ENCODE measurements at places on chromosomes 4 and X.

- DNase-seq = no peak
These were observed 42.1 kb downstream of the MAB21L2 start for GRCh38 chr4:150624055-150624454.

DNA sequence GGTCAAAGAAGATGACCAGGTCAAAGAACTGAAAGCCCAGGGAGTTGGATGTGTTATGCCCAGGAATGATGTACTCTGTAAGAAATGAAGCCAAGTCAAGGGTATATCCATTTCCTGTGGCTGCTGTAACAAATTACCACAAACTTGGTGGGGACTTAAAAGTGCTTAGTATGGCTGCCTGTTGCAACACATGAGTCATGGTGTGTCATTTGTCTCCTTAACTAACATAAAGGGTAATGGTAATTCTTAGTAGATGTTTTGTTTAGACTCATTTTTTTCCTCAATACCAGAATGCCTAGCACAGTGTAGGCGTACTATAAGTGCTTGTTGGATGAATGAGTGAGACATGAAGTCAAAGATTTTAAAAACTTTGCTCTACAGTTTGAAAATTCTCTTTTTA, 45.7 kb downstream of the SYTL5 start:
- no peak for DNase-seq

- DNase-seq = no peak
These were observed 267.8 kb upstream of the INTU start for GRCh38 chr4:127364911-127365310.

- DNase-seq = no peak
These were observed 20.4 kb downstream of the MSANTD1 start for GRCh38 chr4:3269105-3269927.

- DNase-seq = no peak
These were observed 59.1 kb downstream of the TEX13C start for GRCh38 chrX:125378770-125379169.

DNA sequence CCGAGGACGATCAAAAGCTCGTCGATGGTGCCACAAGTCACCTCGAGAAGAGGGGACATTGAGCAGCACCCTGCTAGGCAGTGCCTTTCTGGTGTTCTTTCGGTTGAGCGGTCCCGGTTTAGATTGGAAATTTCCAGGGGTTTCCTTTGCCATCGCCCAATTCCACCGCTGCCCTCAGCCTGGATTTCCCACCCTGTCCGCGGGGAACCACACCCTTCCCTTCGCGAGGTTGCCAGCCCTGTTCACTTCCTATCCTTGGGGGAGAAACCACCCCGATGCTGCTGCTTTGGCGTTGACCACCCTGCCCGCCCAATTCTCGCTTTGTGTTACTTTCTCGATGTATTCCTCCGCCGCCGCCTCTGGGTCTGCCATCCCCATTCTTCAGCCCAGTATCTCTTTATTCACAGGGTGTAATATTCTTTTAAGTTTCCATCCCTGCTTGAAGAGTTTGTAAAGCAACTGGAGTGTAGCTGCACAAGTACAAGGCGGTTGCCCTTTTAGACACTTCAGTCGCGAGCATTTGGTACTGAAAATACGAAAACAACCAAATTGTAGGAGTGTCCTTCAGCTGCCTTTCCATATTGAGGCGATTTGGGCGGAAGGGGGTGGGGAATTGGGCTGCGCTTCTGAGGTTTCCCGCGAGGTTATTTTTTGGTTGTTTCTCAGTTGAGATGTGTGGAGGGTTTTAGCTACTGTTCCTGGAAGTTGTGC, 1.1 kb downstream of the OGT start:
- no peak for DNase-seq

GRCh38 chr4:71201057-71201456, 137.8 kb upstream of the SLC4A4 start:
- DNase-seq = no peak

GRCh38 chr4:118760493-118760892, 75.3 kb downstream of the METTL14 start:
- DNase-seq = no peak

- DNase-seq = no peak
These were observed 317.1 kb downstream of the STK32B start for GRCh38 chr4:5368426-5368825.

DNA sequence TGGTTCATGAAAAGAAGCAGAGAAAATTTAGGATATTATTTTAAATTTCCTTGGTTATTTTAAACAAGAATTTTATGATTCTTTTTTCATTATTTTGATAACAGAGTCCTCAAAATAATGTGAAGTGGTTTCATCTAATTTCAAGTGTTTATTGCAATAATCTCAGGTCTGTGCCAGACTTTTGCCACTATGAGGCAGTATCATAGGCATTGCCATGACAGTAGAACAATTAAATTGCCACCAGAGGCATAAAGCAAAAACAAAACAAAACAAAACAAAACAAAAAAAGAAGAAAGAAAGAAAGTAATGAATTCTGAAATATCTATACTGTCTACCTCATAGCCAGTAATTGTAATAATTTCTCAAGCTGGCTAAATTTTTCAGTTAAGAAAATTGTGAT, 739.2 kb downstream of the KCTD8 start:
- DNase-seq = no peak

DNA sequence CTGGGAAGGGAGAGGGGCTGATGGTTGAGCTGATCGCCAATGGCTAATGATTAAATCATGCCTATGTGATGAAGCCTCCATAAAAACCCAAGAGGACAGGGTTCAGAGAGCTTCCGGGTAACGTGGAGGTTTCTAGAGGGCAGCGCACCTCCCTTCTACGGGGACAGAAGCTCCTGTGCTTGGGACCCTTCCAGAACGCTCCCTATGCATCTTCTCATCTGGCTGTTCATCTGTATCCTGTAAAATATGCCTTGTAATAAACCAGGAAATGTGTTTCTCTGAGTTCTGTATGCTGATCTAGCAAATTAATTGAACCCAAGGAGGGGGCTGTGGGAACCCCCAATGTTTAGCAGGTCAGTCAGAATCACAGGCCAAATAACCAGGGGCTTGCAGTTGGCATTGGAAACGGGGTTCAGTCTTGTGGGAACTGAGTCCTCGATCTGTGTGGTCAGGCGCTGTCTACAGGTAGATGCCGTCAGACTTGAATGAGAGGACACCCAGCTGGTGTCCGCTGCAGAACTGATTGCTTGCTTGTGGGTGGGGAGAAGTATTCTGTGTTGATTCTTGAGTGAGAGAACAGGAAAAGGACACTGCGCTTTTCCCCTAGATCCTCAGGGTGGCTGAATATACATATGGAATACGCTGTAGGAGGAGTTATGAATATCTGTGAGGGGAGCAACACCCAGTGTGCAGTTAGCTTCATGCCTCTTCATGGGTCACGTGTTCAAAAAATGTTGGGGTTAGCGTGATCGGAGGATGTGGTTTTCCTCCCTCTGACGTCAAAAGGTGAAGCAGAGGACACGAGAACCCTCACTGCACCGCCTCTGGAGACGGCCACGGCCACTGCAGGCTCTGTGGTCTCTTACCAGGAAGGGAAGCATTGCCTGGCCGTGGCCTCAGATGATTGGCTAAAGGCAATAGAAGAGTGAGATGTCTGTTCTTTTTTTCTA, 29.2 kb downstream of the HTT-AS start:
- peak; percentile 34 for DNase-seq

DNA sequence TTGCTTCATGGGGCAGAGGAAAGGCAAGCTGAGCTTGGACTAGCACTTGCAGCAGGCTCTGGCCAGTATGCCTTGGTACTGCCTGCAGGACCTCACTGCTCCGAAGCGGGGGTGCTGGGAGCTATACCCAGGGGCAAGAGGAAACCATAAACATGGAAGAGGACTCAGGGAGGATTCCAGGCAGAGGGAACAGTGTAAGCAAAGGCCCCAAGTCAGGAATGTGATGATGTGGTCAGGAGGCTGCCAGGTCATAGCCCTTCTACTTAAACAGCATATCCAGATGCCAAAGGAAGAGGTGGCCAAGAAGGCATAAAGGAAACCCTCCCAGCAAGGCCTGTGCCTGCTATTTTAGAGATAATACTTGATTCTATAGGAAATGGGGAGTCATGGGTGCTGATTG, 31.1 kb downstream of the RAB40AL start:
- DNase-seq = no peak

GRCh38 chrX:9730078-9730477, 35.6 kb downstream of the GPR143 start:
- no peak for DNase-seq

- no peak for DNase-seq
These were observed 74.4 kb upstream of the RBMX start for GRCh38 chrX:136954930-136955329.

DNA sequence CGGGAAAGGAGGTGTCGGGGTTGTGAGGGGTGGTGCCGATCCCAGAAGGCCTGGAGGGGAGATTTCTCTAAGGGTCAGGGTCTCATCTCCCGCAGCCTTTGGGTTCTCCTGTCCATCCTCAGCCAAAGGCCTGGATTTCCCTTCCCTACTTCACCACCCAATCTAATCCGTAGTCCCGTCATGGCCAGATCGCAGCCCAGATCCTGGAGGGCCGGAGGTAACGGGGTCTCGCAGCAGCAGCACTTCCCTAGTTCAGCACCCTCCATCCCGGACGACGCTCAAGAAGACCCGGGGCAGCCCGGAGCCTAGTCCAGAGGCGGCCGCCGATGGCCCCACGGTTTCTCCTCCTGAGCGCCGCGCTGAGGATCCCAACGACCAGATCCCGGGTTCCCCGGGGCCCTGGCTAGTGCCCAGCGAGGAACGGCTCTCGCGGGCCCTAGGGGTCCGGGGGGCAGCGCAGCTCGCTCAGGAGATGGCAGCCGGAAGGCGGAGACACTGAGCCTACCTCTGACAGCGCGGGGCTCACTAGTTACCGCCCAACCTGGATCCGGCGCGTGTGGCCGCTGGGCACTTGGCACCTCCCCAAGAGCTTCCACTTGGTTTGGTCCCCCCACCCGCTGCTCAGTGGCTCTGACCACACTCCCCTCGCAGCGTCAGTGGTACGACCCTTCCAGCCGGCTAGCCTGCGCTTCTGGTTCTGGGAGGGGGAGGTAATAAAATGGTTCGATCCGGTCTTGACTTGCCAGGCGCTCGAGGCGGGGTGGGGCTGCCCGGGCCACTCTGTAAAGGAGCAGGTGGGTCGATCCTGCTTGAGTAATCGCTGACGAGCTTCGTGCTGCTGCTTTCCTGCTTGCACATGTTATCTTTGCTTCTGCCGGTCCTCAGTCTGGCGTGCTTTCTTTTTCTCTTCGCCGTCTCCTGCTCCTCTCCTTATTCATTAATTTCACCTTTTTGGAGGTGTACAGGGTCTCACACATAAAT, 3.6 kb downstream of the MAGIX start:
- DNase-seq = no peak

DNA sequence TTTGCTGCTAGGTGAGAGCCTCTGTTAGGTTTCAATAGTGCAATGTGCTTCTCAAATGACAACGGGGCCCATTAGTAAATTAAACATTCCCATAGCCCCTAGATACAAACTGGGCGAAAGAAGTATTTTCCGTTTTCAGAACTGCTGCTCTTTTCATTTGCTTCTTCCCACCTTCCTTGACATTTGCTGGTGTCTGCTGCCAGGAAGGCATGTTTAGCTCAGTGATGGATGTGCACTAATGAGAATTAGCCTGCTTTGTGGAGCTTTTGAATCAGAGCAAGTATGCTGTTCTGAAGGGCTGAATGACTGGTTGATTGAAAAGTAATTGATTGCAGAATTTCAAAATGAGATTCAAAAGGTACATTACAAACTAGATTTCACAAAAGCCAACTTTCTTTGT, 57.0 kb downstream of the SHROOM3 start:
- no peak for DNase-seq

- no peak for DNase-seq
These were observed 75.9 kb downstream of the PAQR3 start for GRCh38 chr4:78863254-78863869.

DNA sequence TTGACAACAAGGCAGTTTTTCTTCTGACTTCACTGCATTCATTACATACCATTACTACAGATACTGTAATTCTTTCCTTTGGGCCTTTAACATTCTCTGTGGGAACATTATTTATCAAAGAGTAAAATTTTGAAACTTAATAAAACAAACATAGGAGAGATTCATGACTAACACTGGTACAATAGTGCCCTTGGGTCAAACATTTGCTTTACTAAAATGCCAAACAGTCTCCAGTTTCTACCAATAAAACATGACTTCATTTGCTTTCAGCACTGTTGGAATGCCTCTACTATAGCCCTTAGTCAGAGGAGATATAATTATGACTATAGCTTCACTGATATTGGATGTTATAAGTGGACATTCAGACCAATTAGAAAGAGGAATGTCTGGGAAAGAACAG, 481.5 kb downstream of the PACRGL start:
- DNase-seq = no peak

DNA sequence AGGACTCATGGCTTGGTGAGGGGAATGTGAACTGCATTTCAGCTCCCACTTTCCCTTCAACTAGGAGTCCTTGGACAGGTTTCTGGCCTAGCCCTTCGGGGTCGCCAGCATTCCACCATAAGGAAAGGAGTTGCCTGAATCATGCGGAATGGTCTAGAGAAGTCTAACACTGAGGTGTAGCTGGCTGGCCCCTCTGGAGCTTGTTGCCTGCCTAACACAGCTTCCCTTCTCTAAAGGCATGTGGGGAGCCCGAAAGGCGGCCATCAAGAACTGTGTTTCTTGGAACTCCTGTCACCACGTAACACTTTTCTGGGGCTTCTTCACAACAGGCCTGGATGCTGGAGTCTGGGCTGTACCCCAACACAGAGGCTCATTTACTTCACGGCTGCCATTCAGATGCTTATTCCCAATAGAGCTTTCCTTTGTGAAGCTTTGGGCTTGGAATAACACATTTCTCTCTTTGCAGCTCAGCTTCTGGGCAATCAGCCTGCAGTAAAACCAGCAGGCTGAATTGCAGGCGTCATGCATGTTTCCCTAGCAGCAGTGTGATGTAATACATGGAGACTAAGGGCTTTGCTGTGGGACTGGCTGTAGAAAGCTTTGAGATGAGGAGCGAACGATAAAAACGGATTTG, 5.4 kb downstream of the GABRQ start:
- DNase-seq = no peak

DNA sequence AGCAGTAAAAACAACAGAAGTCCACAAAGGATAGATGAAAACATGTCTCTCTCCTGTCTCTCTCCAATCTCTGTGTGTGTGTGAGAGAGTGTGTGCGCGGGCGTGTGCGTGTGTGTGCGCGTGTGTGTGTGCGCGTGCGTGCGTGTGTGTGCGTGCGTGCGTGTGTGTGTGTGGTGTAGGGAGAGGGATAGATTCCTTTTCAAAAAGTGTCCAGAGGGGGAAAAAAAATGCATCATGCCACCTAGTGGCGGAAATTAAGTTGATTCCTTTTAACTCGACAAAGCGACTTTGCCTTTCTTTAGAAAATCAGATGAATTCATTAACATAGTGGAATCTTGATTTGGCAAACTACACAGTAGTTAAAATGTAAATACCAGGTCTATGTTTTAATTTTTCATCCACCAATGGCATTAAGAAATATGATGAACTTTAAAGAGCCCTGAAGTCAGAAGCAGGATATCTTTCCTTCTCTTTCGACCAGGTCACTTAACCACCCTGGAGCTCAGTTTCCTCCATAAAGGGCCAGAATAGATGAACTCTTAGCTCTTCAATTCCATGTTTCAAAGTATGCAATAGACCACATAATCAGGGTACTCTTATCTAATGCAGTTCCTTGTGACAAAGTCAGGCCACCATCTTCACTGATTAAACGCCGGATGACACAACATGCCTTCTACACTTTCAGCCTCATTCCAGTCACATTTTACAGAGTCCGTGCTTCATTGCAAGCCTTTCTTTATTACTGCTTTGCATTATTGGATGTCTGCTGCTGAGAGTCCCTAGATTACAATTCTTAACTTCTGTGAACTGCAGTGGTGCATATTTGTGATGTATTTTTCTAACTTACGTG, 162.8 kb downstream of the FBXO8 start:
- no peak for DNase-seq

GRCh38 chr4:144740316-144740715, 94.4 kb downstream of the HHIP start:
- DNase-seq = no peak

Measured in stimulated activated CD4-positive, alpha-beta T cell treated with anti-CD3 and anti-CD28 coated beads, Interleukin-1b, Interleukin-23, amount 100 ng/mL, for 1 hour (primary cell).